ENCODE measurements at places on chromosomes 16 and 17.

DNA sequence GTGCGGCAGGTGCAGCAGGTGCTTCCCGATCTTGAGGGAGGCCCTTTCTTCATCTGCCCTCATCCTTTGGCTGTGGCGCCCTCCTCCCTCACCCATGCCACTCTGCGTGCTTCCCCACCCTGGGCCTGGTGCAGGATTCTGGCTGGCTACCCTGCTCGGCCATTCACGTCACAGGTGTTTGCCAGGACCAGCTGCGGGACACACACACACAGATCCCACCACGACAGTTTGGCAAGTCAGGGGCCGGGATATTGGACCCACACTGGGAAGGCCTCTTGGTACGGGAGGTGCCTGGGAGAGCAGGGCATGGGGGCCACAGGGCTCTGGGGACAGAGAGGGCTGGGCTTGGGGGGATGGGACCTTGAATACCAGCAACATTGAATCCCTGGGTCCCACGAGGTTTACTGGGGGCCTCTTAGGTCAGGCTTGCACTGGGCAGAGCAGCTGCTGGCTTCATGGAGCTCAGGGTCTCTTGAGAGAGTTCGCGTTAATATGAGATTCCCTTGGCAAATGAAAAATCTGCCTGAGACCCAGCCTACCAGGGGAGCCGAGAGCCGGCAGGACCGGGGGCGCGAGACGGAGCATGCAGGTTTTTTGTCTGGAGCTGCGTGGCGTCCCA is 15.1 kb downstream of the ADCY7 start:
- DNase-seq, result peak; percentile 40

- DNase-seq, result no peak
Measured at GRCh38 chr16:16106466-16106865, 116.8 kb downstream of the ABCC6 start.

- DNase-seq, result no peak
Measured at GRCh38 chr17:51601622-51602261, 341.4 kb downstream of the UTP18 start.

DNA sequence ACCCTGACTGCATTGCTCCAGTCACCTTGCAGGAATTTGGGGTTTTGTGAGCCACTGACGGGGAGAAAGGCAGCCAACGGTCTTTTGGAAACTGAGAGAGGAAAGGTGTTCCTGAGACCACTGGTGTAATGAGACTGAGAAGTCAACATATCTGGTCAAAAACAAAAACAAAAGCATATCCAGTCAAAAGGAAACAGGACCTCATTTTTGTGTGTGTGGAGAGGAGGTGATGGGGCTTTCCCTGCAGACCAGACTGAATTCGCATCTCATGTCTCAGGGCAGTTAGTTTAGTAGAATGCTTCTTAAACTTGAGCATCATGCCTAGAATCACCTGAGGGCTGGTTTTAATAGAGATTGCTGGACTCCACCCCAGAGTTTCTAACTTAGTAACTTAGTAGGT is 198.4 kb downstream of the COPRS start:
- DNase-seq, result no peak

- DNase-seq, result peak; percentile 38
Measured at GRCh38 chr17:8753976-8754440, 4.3 kb downstream of the SPDYE4 start.

DNA sequence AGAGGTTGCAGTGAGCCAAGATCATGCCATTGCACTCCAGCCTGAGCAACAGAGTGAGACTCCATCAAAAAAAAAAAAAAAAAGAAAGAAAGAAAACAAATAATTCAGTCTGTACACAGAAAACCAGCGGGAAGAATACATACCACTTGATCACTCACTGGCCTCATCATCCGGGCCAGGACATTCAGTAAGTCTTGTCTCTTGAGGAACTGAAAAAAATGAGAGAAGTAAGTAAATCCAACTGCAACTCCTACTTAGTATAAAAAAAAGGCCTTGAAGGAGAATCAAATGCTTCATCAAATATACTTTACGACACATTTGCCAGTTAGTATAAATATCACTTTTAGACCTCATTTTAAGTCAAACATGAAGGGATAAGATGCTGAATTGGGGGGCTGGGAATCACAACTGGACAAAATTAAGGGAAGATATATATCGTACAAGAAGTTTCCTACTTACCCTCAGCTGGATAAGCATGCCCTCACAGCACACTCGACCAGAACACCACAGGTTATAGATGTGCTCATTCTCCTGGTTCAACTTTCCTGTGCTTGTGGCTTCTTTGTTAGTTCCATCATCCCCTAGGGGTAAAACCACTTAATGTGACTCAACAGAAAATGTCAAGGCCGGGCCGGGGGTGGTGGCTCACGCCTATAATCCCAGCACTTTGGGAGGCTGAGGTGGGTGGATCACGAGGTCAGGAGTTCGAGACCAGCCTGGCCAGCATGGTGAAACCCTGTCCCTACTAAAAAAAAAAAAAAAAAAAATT is 12.4 kb downstream of the CCDC47 start:
- DNase-seq, result no peak

- DNase-seq, result no peak
Measured at GRCh38 chr17:8643855-8644506, 13.5 kb upstream of the MYH10 start.

DNA sequence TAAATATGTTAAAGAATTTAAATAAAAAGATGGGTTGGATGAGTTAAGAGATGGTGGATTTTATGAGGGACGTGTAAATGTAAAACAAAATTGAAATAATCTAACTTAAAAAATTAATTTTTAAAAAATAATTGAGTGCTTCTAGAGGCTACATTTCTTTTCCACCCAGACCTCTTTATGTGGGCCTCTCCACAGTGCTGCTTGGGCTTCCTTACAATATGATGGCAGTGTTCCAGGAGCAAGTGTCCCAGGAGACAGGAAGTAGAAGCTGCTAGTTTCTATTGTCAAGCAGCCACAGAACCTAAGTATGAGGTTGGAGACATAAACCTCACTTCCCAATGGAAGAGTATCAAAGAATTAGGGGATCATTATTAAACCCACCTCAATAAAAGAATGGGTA is 205.7 kb upstream of the CPHXL start:
- no peak for DNase-seq

- no peak for DNase-seq
Measured at GRCh38 chr17:77449908-77450741, 309.4 kb downstream of the SEC14L1 start.

DNA sequence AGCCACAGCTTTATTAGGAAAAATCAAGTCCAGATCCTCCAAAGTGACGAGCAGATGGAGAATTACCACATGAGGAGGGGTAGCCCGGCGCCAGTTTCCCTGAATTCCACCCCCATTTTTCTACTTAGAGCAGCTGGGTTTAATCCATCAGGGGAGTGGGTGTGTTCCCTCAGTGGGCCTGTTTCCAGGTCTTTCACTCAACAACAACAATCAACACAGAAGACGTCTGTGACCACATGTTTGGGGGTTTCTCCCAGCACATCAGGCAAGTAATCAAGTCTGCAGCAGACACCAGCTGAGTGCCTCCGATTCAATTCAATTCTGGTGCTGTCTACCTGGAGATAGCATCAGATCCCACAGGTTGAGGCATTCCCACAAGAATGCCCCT is 6.8 kb downstream of the SLC6A2 start:
- DNase-seq, result no peak

GRCh38 chr16:9820476-9821246 is 361.6 kb downstream of the GRIN2A start:
- no peak for DNase-seq

DNA sequence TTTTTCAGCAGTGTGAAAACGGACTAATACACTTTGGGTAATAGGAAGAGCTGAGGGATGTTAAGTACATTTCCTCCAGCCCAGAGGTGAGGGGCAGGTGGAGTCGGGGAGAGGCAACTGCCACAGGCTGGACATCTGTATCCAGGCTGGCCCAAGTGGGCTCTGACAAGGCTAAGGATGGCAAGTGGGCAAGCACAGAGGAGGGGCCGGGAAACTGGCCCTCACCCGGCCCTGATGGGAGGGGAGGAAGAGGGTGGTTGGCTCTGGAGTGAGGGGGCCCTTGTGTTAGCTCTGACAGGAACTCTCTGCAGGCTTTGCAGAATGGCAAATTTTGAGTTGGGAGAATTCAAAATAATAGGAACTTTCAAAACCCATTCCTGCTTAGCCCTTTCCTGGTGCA is 251.0 kb upstream of the TNRC6C start:
- no peak for DNase-seq

DNA sequence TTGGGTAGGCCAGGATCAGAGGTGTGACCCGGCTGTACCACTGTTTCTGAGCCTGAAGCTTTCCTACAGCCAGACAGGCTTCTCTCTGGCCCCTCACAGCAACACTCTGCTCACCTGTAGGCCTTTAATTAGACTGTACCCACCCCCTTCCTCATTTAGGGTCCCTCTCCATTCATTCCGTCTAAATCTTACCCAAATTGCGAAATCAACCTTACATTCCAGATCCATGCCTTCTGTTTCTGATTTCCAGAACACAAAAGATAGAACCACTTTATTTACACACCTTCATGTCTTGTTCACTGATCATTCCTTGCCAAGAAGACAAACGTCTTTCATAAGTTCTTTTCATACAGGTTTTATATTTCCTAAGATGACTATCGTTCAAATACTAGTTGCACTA is 160.8 kb downstream of the ZNF18 start:
- DNase-seq, result no peak

DNA sequence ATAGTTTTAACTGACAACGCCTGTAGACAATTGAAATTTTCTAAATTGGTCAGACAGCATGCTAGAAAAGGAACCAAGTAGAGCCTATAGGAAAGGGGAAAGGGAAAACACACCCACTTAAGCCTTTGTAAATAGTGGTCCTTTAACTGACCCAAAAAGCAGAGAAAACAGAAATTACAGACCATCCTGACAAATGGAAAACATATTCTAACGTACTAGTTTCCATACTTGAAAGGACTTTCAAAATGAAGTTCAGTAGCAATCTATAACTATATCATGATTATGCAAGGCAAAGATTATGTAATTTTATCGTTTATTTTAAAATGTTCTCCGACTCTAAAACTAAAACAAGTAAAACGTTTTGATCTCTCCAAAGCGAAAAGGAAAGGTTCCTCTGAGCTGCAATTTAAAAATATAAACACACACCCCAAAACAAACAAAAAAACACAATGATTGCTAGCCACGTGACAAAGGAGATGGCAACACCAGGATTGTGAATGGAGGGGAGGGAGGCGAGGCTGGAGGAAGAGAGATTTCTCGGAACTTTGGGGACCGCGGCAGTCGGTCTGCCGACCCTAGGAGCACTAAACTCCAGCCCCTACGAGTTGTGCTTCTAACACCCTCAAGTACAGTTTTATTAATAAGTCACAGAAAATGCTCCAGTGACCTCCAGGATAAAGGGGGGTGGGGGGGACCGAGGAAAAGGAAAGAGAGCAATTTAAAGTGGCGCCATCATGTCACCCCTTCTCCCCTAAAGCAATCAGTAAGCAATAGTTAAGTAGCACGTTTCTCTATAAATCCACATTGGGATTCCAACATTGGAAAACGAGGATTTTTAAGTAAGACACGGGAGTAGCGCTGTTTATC is 1.7 kb downstream of the KANSL1 start:
- DNase-seq, result no peak

DNA sequence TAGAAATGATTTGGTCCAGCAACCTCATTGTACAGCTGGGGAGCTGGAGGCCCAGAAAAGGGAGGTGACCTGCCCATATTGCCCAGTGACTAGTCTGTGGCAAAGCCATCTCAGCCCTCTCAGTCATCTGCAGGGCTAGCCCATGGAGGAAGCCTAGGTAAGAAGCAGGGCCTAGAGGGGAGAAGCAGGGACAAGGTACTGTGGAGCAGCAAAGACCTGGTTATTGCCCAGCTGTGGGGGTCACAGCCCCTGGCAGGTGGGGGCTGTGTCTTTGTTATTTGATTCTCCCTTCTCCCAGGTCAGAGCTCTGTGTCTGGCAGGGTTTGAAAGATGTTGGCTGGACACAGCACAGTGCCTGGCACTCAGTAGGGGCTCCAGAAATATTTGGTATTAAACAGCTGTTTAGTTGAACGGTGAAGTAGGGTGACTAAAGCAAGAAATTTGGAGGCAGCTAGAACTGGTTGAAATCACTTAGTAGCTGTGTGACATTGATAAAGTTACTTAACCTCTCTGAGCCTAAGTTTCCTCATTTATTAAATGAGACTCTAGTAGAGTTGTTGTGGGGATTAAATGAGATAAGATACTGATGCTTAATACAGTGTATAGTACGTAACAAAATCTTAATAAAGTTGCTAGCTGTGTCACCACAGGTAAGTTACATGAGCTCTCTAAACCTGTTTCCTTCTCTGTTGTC is 17.3 kb downstream of the CCR7 start:
- DNase-seq, result no peak

DNA sequence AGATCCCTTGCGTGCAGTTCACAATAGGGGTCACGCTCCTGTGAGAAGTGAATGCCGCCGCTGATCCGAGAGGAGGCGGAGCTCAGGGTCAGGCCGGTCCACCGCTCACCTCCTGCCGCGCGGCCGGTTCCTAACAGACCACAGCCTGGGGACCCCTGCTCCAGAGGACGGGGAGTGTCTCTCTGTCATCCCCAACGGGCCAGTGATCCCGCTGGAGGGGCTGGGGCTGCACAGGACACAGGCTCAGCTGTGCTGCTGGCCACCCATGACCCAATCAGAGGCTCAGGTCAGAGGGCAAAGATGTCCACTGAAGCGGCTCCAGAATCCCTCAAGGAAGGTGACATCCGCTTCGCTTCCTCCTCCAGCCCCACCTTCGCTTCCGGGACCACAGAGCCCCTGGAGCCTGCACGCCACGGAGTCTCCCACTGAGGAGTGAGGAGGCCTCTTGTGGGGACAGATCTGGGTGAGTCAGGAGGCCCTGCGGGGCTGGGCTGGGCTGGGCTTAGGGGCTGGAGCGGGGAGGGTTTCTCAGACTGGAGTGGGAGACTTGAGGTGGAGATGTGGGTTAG is 115.4 kb downstream of the METRNL start:
- DNase-seq, result no peak

- peak; percentile 59 for DNase-seq
Measured at GRCh38 chr16:66549284-66550131, at the start of gene TK2. Gene TK2, minus strand, starts transcription at chr16:66550122. Its CDS starts 61 bp downstream, at chr16:66550061.

- peak; percentile 74 for DNase-seq
Measured at GRCh38 chr16:85717393-85718152, 28.8 kb upstream of the GINS2 start.

GRCh38 chr16:1331712-1332617 is 1.5 kb upstream of the BAIAP3 start:
- peak; percentile 92 for DNase-seq

GRCh38 chr17:4913994-4914393 is 11.1 kb upstream of the CHRNE start:
- DNase-seq, result no peak

DNA sequence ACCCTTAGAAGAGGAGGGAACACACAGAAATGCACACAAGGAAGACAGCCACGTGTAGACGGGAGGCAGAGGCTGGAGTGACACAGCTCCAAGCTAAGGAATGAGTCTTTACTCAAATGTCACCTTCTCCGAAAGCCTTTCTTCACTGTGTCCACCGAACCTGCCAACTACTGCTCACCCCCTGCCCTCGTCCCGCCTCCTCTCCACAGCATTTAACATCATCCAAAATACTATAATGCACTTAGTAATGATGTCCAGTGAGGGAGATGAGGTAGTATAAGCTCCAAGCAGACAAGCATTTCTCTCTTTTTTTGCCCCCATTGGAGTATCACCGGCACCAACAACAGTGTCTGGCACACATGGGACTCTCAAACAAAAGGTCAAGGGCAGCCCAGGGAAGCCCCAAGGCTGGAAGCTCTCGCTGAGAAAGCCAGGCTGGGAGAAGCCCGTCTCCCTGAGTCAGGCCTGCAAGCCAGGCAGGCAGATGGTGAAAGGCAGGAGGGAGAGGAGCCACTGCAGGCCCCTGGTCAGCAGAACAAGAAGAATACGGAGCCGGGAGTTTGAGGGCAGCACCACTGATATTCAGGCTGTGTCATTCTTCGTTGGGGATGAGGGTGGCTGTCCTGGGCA is 25.9 kb downstream of the ZFHX3 start:
- DNase-seq, result no peak

GRCh38 chr17:61928101-61928436 is 287 bp upstream of the INTS2 start:
- DNase-seq, result no peak
